ENCODE measurements at places on chromosomes 12 and 14. TPM values are rescaled to one million over a fixed set of nuclear protein-coding genes. Genes with fewer than 3 reads are reported as not detected.

GALNT8 gene
- total RNA-seq, result not detected

- no peaks in the 10 kb centered on the region for H3K36me3 ChIP-seq
- DNase-seq, result no peak
- peaks cover 4% of the 10 kb centered on the region for H3K27me3 ChIP-seq
- peaks cover 16% of the 10 kb centered on the region for H3K4me1 ChIP-seq
- H3K27ac ChIP-seq, result no peak overlapping the region
- no peak overlapping the region for H3K4me3 ChIP-seq
These were observed 37.5 kb upstream of the CIT start for GRCh38 chr12:119914666-119915065.

- peak overlapping the region; percentile 95 for H3K4me3 ChIP-seq
- H3K4me1 ChIP-seq, result peaks cover 44% of the 10 kb centered on the region
- DNase-seq, result peak; percentile 66
- H3K36me3 ChIP-seq, result no peaks in the 10 kb centered on the region
- no peaks in the 10 kb centered on the region for H3K27me3 ChIP-seq
- H3K27ac ChIP-seq, result no peak overlapping the region
These were observed 2.0 kb upstream of the CACNB3 start for GRCh38 chr12:48816143-48816854.

DNA sequence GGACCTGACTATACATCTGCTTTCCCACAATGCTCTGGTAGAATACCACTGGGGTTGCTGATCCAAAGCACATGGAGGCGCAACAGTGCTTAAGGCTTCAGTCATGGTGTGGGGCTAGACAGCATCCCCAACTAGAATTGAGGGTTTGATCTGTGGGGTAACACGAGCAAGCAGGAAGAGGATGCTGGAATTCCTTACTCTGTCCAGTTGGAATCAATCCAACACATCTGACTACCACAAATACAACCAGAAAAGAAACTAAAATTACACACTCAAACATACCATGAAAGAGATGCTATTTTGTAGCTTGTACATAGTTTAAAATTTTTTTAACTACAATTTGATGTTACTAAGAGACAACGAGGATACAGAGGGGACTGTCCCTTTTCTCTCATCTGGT is 40.4 kb upstream of the GTF2A1 start:
- DNase-seq, result no peak
- no peaks in the 10 kb centered on the region for H3K4me1 ChIP-seq
- H3K36me3 ChIP-seq, result no peaks in the 10 kb centered on the region
- no peak overlapping the region for H3K4me3 ChIP-seq

FAM90A1 gene
- not detected for total RNA-seq

DNA sequence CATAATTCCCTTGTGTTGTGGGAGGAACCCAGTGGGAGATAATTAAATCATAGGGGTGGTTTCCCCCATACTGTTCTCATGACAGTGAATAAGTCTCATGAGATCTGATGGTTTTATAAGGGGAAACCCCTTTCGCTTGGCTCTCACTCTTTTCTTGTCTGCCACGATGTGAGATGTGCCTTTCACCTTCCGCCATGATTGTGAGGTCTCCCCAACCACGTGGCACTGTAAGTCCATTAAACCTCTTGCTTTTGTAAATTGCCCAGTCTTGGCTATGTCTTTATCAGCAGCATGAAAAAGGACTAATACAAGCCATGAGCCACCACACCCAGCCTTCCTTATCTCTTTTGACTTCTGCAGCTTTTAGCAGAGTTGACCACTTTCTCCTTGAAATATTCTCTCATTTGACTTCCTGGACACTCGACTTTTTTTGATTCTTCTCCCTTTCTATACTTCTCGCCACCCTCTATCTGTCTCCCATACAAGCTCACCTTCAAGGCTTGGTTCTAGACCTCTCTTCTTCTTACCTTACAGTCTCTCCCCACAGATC is 2.3 kb downstream of the MTERF2 start:
- no peak overlapping the region for H3K27ac ChIP-seq
- no peak overlapping the region for H3K4me3 ChIP-seq
- H3K36me3 ChIP-seq, result no peaks in the 10 kb centered on the region
- DNase-seq, result no peak

IGF1 gene
- 0.88 TPM for total RNA-seq

GRCh38 chr14:74964787-74965485 is 9.5 kb upstream of the PGF start:
- H3K36me3 ChIP-seq, result no peaks in the 10 kb centered on the region
- H3K27me3 ChIP-seq, result no peaks in the 10 kb centered on the region
- H3K4me3 ChIP-seq, result no peak overlapping the region

IL31 gene
- not detected for total RNA-seq

DNA sequence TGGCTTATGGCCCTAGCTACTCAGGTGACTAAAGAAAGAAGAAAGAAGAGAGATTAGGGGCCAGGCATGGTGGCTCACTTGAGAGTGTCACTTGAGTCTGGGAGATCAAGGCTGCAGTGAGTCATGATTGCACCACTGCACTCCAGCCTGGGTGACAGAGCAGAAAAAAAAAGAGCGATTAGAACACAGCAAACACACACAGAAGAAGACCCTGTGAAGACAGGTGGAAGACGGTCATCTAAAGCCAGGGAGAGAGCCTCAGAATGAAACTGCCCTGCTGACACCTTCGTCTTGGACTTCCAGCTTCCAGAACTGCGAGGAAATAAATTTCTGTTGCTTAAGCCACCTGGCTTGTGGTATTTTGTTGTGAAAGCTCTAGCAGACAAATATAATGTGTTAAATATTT is 17.5 kb upstream of the PPP1CC start:
- no peaks in the 10 kb centered on the region for H3K27me3 ChIP-seq
- no peaks in the 10 kb centered on the region for H3K36me3 ChIP-seq
- DNase-seq, result no peak
- no peak overlapping the region for H3K27ac ChIP-seq
- no peak overlapping the region for H3K4me3 ChIP-seq
- H3K4me1 ChIP-seq, result no peaks in the 10 kb centered on the region

AMDHD1 gene
- total RNA-seq, result 0.29 TPM

RIN3 gene
- 10.3 TPM for total RNA-seq

DNA sequence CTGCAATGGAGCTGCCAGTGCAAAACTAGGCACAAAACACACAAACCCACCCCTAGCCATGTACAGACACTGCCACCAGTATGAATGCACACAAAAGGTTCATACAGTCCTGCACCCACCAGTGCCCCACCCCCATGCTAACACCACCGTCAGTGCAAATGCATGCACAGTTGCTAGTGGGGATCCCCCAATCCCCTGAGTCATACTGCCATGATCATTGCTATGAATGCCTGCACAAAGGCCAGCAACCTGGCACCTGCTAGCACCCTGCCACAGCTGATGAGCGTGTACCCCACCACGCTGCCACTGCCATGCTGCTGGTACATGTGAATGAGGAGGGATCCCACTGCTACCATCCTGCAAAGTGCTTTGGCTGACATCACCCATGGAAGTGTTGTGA is 23.9 kb downstream of the PZP start:
- H3K27ac ChIP-seq, result no peak overlapping the region
- no peaks in the 10 kb centered on the region for H3K4me1 ChIP-seq
- no peak overlapping the region for H3K4me3 ChIP-seq
- no peak for DNase-seq

TAS2R8 gene
- total RNA-seq, result 0.36 TPM

TMEM253 gene
- total RNA-seq, result not detected

DNA sequence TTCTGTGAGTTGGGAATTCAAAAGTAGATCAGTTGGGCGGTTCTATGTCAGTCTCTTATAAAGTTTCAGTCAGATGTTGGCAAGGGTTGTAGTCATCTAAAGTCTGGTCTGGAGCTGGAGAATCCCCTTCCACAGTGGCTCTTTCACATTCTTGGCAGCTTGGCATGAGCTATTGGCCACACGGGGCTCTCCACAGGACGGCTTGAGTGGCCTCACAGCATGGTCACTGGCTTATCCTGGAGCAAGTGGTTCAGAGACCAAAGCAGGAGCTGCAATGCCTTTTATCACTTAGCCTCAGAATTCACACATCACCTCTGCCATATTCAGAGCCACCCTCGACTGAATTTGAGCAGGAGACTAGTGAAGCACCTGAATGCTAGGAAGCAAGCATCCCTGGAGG is 7.1 kb upstream of the KICS2 start:
- DNase-seq, result no peak
- peaks cover 4% of the 10 kb centered on the region for H3K4me1 ChIP-seq
- H3K27me3 ChIP-seq, result no peaks in the 10 kb centered on the region
- H3K36me3 ChIP-seq, result no peaks in the 10 kb centered on the region
- H3K4me3 ChIP-seq, result no peak overlapping the region

DNA sequence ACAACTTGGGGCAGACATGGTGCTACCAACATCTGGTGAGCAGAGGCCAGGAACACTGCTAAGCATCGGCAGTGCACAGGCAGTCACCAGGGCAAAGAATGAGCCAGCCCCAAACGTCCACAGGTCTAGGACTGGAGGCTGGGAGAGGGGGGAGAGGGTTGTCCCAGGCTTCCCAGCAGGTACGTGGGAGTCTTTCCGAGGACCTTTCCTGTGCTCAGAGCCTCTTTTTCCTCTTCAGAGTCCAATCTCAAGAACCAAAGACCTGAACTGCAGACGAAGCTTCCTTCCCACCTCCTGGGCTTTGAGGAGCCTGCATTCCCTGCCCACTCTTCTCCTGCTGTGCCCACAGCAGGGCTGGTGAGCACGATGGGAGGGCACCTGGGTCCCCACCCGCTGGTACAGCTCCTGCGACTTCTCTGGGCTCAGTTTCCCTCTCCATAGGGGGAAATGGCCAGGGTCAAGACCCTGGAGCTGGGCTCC is 48.7 kb downstream of the DLK1 start:
- H3K27ac ChIP-seq, result no peak overlapping the region
- no peak for DNase-seq
- no peak overlapping the region for H3K4me3 ChIP-seq
- H3K27me3 ChIP-seq, result peaks cover 49% of the 10 kb centered on the region
- H3K4me1 ChIP-seq, result no peaks in the 10 kb centered on the region

RNF212B gene
- total RNA-seq, result not detected

- H3K4me3 ChIP-seq, result peak overlapping the region; percentile 89
- H3K27me3 ChIP-seq, result no peaks in the 10 kb centered on the region
- peak overlapping the region; percentile 4 for H3K27ac ChIP-seq
These were observed 1.5 kb downstream of the PTMS start for GRCh38 chr12:6767353-6768319.

DNA sequence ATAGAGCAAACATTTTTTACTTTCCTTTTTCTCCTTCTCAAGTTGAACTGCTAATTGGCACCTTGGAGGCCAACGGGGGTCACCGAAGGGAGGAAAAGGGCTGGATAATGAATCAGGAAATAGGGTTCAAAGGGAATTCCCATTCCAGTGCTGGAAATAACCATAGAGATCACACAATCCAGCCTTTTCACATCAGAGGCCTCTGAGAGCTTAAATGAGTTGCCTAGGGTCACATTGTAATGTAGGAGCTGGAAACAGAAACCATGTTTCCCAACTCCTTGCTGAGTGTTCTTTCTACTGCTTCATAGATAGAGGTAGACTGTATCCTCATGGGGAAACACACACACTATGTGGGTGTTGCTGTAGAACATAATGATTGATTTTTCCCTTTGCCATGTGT is 60.6 kb upstream of the DDHD1 start:
- no peaks in the 10 kb centered on the region for H3K27me3 ChIP-seq
- no peak overlapping the region for H3K4me3 ChIP-seq
- DNase-seq, result no peak
- no peaks in the 10 kb centered on the region for H3K36me3 ChIP-seq

DNA sequence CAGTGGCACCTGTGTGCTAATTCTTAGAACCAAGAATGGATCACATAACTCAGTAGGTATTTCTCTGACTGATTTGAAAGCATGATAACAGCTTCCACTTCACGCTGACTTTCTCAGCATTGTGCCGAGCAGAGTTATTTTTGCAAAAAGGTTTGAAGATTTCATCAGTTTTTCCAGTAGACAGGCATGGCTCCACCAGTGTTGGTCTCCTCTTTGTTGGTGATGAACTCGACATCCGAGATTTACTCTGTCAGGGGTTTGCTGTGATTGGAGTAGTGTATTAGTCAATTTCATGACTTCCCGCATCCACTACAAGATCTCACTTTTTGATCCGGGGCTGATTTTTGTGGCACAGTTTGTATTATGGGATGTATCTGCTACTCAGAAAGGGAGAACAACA is 85.3 kb downstream of the PRKCH start:
- no peak overlapping the region for H3K4me3 ChIP-seq
- H3K27ac ChIP-seq, result no peak overlapping the region
- H3K36me3 ChIP-seq, result no peaks in the 10 kb centered on the region
- no peak for DNase-seq

ZDHHC22 gene
- not detected for total RNA-seq

KRT82 gene
- not detected for total RNA-seq
